ENCODE measurements at places on chromosomes 6 and 20.
A peak's percentile ranks its signal among the peaks of the same experiment; 100 is the strongest.

DNA sequence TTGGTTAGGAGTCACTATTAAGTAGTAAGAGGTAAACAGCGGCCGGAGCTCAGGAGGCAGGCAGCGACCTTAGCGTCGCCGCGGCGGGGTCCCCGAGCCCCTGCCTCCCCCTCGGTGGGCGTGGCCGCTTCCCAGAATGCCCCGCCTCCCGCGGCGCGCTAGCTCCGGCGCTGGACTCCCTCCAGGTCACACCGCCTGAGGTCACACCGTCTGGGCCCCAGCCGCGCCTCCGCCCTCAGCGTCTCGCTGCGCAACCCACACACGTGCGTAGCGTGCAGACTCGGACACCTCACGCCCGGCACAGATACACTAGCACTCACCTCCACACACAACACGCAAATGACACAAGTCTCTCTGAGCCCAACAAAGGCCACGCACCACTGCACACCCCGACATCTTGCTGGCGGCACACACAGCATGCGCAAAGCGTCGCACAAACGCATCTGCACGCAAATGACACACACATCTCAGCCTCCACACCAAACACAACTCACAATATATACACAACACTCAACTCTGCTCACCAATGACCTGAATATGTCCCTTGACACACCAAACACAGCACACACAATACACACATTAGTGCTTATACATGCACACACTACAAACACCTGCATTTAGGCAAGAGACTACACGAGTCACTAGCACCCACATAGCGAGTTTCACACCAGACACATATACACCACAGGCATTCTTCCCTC lies 17.6 kb upstream of the CDKN1A start:
- DNase-seq = peak; percentile 79

GRCh38 chr20:24956001-24956841 lies 7.2 kb downstream of the CST7 start:
- DNase-seq = peak; percentile 29

GRCh38 chr20:37777012-37777950 lies 83.5 kb downstream of the CTNNBL1 start:
- no peak for DNase-seq

DNA sequence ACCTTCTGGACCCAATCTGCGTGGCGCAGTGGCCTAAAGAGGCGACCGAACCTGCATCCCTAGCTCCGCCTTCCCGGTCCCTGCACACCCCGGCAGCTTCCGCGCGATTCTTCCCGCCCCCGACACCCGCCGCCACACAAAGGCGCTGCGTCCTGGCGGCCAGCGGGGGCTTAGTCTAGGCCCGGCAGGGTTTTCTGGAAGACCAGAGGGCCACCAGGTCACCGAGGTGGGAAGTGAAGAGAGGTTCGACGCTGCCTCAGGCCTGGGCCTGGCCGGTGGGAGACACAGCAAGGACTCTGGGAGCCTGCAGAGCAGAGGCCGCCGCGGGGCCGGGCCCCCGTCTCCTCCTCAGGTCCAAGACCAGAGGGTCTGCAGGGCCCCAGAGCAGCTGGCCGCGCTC lies 154.9 kb downstream of the OR2B2 start:
- peak; percentile 59 for DNase-seq

DNA sequence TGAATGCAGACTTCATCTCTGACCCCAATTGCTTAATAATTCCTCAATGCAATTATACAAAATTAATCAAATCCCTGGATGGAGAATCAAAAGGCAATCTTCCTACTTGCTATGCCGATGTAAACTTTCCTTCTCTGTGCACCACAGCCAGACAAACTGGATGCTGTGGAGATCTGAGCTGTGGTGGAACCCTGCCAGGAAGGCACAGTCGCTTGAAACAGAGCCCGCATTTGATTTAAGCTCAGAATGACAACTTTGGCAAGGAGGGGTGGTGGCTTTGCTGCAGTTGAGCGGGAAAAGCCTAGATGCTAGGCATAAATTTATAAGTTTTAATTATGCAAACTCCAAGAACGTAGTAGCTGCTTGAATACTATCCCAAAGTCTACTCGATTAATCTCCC lies 190.8 kb downstream of the MTFR2 start:
- DNase-seq = no peak

- no peak for DNase-seq
Measured at GRCh38 chr6:85641522-85641896, 1.2 kb downstream of the SYNCRIP start.

GRCh38 chr20:54514028-54514607 lies 38.7 kb downstream of the DOK5 start:
- DNase-seq = no peak

All from lower lobe of right lung (tissue), 2 donors.